Heart left ventricle (tissue), 16 donors: ENCODE measurements at places on chromosomes 5 and 9. TPM values are rescaled to one million over a fixed set of nuclear protein-coding genes. Genes with fewer than 3 reads are reported as not detected.

The SLC45A2 gene
- total RNA-seq = not detected

The KCNV2 gene
- not detected for total RNA-seq

The ZDHHC12 gene
- 6.1 TPM for total RNA-seq

GRCh38 chr5:149731617-149732323, 1.7 kb downstream of the PPARGC1B start:
- H3K27ac ChIP-seq = peak overlapping the region; percentile 96
- no peaks in the 10 kb centered on the region for H3K36me3 ChIP-seq
- DNase-seq = peak; percentile 91

DNA sequence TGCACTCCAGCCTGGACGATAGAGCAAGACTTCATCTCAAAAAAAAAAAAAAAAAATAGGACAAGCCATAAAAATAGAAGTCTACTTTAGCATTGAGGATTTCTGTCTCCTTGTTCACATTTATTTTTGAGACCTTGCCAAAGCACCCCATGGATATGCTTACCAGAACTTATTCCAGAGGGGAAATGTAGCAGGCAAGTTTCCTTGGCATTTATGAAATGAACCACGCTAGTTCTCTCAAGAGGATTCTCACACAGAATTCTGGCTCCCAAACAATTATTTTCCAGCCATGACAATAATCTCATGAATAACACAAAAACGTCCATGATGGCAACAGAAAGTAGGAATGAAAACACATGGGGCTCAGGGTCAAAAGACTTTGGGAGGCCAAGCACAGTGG, 23.4 kb upstream of the GPX8 start:
- no peaks in the 10 kb centered on the region for H3K4me1 ChIP-seq
- H3K36me3 ChIP-seq = no peaks in the 10 kb centered on the region
- no peak for DNase-seq
- no peak overlapping the region for H3K27ac ChIP-seq
- no peak overlapping the region for H3K4me3 ChIP-seq

DNA sequence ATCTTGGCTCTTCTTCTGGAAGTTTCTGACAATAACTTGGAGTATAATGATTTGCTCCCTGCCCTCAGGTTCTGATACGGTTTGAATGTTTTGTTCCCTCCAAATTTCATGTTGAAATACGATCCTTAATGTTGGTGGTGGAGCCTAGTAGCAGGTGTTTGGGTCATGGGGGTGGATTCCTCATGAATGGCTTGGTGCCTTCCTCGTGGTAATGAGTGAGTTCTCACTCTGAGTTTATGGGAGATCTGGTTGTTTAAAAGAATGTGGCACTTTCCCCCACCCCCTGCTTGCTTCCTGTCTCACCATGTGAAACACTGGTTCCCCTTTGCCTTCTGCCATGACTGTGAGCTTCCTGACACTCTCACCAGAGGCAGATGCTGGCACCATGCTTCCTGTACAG, 103.0 kb upstream of the OSMR start:
- peaks cover 7% of the 10 kb centered on the region for H3K4me1 ChIP-seq
- H3K36me3 ChIP-seq = no peaks in the 10 kb centered on the region
- no peaks in the 10 kb centered on the region for H3K27me3 ChIP-seq
- DNase-seq = no peak
- no peak overlapping the region for H3K27ac ChIP-seq

DNA sequence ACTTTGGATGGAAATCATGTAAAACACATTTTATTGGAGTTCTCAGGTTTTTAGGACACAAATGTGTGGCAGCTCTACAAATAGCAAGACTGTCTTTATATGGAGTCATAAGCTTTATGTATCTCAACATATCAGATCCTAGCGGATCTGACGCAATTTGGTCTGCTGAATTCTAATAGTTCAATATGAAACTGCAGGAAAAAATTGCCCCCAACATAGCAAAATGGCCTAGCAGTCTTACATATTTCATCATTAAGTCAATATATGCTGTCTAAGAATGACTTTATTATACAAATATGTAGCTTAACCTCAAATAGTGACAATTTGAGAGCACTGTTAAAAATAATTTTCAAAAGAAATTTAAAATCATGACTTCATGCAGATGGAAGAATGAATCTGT, 244.3 kb downstream of the TAF11L14 start:
- no peaks in the 10 kb centered on the region for H3K27me3 ChIP-seq
- no peaks in the 10 kb centered on the region for H3K4me1 ChIP-seq
- H3K4me3 ChIP-seq = no peak overlapping the region

GRCh38 chr9:131289301-131290035, at the start of gene PLPP7:
TSS of gene PLPP7 (plus strand) at chr9:131289723. CDS start at chr9:131289998, 275 bp downstream.
- DNase-seq = peak; percentile 95
- peaks cover 4% of the 10 kb centered on the region for H3K4me1 ChIP-seq
- no peaks in the 10 kb centered on the region for H3K27me3 ChIP-seq
- H3K4me3 ChIP-seq = peak within 1 kb of the TSS; percentile 73
- no peaks in the 10 kb centered on the region for H3K36me3 ChIP-seq

DNA sequence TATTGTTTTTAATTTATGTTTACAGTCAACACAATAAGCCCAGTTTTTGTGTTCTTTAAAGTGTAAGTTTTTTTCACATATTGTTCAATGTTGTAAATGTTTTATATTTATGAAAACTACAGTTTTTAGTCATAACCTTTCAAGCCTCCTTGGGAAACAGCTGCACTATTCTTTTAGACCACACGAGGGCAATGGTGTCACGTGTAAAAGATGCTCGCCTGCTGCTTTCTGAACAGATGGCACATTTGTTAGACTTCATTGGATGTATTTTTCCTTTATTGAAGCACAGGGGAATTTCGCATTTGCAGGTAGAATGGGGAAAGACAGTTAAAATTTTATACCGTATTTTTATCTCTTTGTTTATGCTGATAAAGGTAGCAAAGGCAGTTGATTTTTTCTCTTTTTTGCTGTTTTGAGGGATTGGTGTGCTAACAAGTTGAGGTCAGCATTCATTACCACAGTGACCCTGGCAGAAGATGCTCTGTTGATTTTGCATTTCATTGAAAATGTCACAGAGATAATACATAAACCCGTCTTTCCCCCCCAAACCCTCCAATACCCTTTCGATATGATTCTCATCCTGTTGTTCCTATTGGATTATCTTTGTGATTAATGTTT, 59.0 kb downstream of the MAT2B start:
- H3K27me3 ChIP-seq = no peaks in the 10 kb centered on the region
- H3K4me3 ChIP-seq = no peak overlapping the region

DNA sequence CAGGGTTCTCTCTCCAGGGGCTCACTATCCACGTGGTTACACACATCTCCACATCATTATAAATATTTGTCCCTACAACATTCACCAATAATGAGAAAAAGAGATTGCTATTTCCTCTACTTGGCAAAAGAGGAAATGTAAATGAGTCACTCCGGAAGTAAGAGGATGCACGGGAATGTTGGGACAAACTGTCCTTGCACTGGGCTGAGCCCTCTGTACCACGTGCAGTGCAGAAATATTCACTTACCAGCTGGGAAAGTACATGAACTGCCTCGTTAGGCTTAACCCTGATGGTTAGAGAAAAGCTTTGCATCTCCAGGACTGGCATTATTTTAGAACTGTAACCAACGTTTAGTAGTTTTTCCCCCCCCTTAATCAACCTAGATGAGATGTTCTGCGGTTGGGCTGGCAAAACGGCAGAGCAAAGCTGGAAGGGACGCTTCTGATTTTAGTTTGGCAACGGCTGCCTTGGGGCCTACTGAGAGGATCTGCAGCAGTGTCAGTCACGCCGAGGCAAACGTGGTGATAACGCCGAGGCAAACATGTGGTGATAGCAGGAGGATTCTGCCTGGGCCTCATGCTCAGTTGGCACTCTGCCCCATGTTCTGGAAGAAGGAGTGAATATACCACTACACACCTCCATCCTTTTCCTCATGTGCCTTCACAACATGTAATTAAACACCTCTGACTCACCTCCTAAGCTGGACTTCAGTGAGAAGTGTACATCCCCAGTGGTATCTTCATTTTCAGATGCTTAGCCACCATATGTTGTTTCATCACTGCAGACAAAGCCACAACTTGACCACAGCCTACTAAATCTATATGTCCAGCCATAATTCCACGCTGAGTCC, 661.4 kb upstream of the KLF4 start:
- H3K4me1 ChIP-seq = no peaks in the 10 kb centered on the region
- H3K4me3 ChIP-seq = no peak overlapping the region
- H3K27ac ChIP-seq = peak overlapping the region; percentile 78
- DNase-seq = peak; percentile 63

GRCh38 chr9:87620731-87621322, 105.1 kb upstream of the CTSL start:
- no peak overlapping the region for H3K4me3 ChIP-seq
- H3K4me1 ChIP-seq = no peaks in the 10 kb centered on the region
- no peaks in the 10 kb centered on the region for H3K27me3 ChIP-seq
- H3K36me3 ChIP-seq = no peaks in the 10 kb centered on the region

- no peaks in the 10 kb centered on the region for H3K27me3 ChIP-seq
- no peak overlapping the region for H3K4me3 ChIP-seq
- H3K27ac ChIP-seq = no peak overlapping the region
- DNase-seq = no peak
- no peaks in the 10 kb centered on the region for H3K36me3 ChIP-seq
Observed at GRCh38 chr5:160978944-160979343, 126.9 kb upstream of the ATP10B start.

DNA sequence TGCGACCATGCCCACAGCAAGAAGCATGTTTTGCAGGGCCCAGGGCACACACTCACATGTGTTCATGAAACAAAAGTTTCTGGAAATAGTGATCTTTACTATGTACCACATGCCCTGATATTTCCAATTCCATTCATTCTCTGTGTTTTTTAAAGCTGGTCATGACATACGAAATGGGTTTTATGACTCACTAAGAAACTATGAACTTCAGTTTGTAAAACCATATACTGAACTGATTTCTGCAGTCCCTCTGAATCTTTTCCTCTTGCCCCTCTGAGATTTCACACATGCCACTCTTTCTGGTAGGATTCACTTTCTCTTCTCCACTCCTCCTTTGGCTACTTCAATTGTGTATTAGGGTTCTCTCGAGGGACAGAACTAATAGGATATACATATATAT, 416.1 kb upstream of the TRPC7 start:
- DNase-seq = no peak
- H3K4me1 ChIP-seq = no peaks in the 10 kb centered on the region
- no peak overlapping the region for H3K4me3 ChIP-seq

DNA sequence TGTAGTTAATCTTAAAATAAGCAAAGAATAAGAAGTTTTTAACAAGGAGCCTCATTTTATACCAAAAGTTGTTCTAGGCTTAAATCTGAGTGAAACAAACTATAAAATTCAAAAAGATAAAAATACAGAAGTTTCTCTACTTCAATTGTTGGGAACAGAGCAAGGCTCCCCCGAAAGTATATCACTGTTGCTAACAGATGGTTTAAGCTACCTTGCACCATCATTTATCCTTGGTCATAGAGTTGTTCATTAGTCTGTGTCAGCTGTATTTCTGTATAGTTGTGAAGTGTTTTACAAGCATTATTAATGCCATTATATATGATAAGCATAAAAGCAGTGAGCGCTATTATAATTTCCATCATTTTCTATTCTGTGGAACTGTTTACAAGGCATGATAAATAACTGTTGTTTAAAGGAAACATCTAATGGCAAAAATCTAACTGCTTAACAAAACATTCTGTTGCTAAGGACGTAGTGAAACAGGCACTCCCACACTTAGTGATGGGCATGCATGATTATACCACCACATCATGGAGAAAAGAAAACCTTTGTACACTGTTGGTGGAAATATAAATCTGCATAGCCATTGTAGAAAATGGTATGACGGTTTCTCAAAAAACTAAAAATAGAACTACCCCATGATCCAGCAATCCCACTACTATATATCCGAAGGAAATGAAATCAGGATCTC, 23.3 kb upstream of the ACO1 start:
- no peaks in the 10 kb centered on the region for H3K36me3 ChIP-seq
- H3K27ac ChIP-seq = no peak overlapping the region
- H3K4me1 ChIP-seq = no peaks in the 10 kb centered on the region
- no peak for DNase-seq
- H3K4me3 ChIP-seq = no peak overlapping the region

DNA sequence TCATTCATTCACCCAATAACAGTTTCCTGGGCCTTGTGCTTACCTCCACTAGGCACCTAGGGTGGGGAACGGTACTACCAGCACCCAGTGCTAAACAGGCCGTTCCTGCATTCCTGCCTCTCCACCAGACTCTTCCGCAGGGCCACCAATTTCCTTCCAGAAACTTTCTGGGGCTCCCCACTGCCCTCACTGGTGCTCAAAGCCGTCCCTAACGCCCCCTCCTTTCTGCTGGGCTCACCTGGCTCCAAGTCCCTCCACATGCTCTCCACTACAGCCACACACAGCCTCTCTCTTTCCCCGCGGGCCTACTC, 1.4 kb downstream of the PHF19 start:
- no peaks in the 10 kb centered on the region for H3K4me1 ChIP-seq
- H3K36me3 ChIP-seq = peaks cover 5% of the 10 kb centered on the region
- no peak for DNase-seq
- H3K4me3 ChIP-seq = peak overlapping the region; percentile 75

DNA sequence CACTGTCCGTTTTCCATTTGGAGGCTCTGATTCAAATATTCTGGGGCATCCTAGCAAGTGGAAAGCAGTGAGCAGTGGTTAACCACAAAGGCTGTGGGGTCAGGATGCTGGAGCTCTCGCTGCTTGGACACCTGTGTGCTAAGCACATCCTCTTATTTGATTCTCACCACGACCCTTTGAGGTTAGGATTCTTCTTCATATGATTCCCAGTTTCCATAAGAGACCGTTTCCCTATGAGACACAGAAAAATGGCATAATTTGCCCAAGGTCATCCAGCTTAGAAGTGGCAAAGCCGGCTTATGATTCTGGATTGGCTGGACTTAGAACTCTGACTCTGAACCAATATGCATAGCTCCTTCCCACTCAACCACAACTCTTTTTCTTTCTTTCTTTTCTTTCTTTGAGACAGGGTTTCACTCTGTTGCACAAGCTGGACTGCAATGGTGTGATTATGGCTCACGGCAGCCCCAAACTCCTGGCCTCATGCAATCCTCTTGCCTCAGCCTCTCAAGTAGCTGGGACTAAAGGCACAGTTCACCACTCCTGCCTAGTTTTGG, 207.7 kb downstream of the TTLL11 start:
- H3K27ac ChIP-seq = no peak overlapping the region
- H3K4me1 ChIP-seq = peaks cover 18% of the 10 kb centered on the region
- no peaks in the 10 kb centered on the region for H3K36me3 ChIP-seq

GRCh38 chr5:78509884-78510769, 138.4 kb downstream of the LHFPL2 start:
- H3K4me1 ChIP-seq = peaks cover 49% of the 10 kb centered on the region
- no peak overlapping the region for H3K27ac ChIP-seq
- no peaks in the 10 kb centered on the region for H3K27me3 ChIP-seq
- H3K4me3 ChIP-seq = peak overlapping the region; percentile 24
- H3K36me3 ChIP-seq = peaks cover 6% of the 10 kb centered on the region

DNA sequence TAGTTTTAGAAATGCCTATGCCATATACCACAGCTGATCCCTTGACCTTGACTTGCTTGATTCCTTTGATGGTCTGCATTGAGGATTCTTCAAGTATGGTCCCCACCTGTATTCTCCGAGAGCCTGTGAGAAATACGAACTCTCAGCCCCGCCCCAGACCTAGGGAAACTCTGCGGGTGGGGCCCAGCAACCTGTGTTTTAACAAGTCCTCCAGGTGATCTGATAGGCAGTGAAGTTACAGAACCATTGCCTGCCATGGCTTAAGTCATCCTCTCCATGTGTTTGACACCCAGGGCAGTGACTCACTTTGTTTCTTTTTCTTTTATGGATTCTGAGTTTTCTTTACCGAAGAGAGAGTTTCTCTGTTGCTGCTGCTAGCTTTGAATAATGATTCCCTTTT, 18.5 kb downstream of the FRMPD1 start:
- H3K4me3 ChIP-seq = no peak overlapping the region
- DNase-seq = no peak
- no peak overlapping the region for H3K27ac ChIP-seq
- peaks cover 9% of the 10 kb centered on the region for H3K4me1 ChIP-seq
- no peaks in the 10 kb centered on the region for H3K36me3 ChIP-seq
